ENCODE measurements at places on chromosomes 1 and 21. TPM values are rescaled to one million over a fixed set of nuclear protein-coding genes. Genes with fewer than 3 reads are reported as not detected.

DTL gene
- 1.3 TPM for total RNA-seq

MCOLN2 gene
- total RNA-seq: 0.19 TPM

GRCh38 chr1:32122151-32122550 lies 14.3 kb downstream of the KPNA6 start:
- no peak for DNase-seq

GRCh38 chr1:204350857-204351573 lies 8.7 kb downstream of the PLEKHA6 start:
- DNase-seq: peak; percentile 87

DNA sequence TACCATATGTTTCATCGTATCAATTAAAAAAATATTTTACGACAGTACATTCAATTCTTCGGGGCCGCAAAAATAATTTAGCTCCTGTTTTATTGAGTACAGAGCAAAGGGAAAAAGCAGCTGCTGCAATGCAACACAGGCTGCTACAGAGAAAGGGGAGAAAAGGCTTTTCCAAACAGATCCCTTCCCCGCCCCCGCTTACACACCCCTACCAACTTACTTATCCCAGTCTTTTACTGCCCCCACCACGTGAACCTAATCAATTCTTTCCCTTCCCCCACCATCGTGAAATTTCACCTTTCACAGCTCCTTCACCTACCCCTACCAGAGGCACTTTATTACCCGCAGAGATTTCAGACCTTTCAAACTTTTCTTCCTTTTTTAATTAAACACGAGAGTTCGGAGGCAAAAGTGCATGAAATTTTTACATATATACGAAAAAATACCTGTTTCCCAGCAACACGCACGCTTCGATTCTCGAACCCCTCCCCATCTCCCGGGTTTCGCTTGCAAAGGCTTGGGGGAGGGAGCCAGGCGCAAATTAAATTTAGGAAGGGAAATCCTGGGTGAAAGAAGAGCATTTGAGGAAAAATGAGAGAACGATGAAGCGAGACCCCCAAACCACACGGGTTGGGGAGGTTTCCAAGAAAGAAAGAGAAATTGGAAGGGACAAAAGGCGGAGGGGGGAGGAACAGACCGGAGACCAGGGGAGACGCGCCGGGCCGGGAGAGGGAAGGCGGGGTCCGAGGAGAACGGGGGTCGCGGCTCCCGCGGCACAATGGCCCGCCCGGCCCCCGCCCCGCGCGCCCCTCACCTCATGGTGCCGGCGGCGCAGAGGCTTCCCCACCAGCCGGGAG lies 823 bp downstream of the ENAH start:
- no peak for DNase-seq

- no peak for DNase-seq
These were observed 65.6 kb upstream of the DMRTA2 start for GRCh38 chr1:50488876-50489275.

DNA sequence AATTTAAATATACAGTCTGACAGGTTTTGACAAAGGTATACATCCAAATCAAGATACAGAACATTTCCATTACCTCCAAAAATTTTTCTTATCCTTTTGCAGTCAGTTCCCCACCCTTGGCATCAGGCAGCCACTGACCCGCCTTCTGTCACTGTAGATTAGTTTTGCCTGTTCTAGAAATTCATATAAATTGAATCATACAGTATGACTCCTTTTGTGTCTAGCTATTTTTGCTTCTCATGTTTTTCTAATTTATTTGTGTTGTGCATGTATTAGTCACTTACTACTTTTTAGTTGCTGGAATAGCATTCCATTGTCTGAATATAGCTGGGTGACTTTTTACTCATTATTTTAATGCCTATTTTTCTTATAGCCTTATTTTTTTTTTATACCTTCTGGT lies 3.8 kb downstream of the UTP25 start:
- DNase-seq: no peak

DNA sequence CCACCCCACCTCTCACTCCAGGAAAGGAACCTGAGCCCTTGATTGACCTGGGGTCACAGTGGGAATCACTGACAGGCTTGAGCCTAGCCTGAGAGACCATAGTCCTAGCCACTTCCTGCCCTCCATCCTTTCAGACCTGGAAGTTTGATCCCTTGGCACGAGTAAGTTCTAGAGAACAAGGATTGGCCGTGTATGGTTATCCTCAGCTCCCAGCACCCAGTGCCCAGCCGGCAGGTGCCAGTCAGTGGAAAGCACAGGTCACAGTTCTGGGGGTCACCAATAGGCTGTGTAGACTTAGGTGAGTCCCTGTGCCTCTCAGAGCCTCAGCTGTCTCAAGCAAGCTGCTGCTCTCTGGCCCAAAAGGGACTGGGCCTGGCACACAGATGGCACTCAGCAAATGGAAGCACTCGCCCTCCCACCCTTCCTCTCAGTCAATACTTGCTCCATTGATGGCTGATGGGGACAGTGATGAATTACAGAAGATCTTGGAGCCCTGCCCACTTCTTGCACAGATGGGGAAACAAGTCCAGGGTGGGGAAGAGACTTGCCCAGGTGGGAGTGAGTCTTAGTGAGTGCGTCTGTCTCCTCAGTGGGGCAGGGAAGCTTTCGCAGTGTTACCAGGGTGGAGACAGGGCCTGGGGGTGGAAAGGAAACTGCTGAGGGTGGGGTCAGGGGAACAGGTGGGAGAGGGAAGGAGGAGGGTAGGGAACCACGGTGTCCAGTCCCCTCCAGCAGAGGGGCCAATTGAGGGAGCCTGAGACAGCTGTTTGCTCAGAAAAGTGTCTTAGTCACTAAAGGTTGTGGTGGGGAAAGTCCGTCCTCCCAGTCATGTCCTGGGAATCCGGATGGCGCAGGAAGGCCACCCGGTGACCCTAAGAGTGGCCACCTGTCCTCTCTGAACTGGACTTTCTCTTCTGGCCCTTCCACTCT lies 2.6 kb upstream of the KCNQ4 start:
- DNase-seq: peak; percentile 43

- no peak for DNase-seq
These were observed 156.2 kb downstream of the DYRK1A start for GRCh38 chr21:37522641-37523295.

Data from Right ventricle myocardium inferior (tissue), 1 donor.